ENCODE measurements at places on chromosomes 3 and 15. TPM values are rescaled to one million over a fixed set of nuclear protein-coding genes. Genes with fewer than 3 reads are reported as not detected.
A peak's percentile ranks its signal among the peaks of the same experiment; 100 is the strongest.

DNA sequence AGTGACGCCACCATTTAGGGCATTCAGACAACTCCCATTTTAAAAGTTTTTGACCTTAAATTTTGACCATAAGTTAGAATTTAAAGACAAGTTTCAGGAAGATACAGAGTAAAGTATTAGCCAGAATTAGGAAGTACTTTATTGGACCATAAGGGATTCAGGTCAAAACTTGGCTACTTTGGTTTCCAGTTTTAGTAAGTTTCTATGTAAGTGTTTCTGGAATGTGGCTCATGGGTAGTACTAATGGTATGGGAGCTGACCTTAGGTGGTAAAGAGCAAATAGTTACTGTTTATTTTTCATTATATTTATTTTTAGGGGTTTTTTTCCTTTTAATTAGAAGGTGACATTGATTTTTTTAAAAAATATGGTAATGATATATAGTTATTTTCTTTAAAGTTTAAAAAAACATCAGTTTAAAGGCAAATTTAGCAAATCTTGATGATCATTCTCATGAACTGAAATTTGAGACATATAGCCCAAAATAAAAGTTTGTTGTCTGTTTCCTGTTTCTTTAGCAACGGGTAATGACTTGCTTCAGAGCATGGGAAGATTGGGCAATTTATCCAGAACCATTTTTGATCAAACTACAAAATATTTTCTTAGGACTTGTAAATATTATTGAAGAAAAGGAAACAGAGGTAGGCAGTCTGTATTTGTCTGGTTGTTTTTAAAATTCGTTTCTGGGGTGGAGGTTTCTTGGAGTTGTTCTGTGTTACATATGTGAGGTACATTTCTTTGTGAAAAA lies 34.3 kb downstream of the U2SURP start:
- DNase-seq: peak; percentile 5

DNA sequence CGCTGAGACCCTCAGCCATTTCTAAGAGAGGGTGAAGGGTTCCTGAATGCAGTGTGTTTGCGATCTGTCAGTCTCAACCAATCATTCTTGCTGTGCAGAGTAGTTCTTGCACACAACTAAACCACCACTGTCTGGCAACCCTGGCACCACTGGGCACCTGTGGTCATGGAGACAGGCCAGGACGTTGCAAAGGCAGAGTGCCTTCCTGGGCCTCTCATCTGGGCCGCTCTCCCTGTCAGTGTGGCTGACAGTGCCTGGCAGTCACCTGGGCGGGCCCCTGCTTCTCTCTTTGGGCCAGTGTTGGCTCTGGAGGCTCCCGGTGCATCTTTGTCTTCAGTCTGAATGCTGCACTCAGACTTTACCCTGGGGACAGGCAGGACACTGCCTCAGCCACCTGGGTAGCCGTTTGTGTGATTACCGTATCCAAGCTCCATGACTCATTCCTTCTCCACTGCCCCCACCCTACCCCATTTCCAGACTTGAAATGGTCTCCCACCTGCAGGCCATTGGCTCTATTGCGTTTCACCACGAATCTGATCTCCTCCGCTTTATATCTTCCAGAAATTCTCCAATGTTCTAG lies 104.6 kb upstream of the KLF13 start:
- no peak for DNase-seq

- no peak for DNase-seq
These were observed 21.5 kb upstream of the GLCE start for GRCh38 chr15:69138963-69139362.

- no peak for DNase-seq
These were observed 24.0 kb downstream of the KNL1 start for GRCh38 chr15:40618023-40618422.

- DNase-seq: no peak
These were observed 359.3 kb downstream of the GABRG3 start for GRCh38 chr15:27330326-27330725.

DNA sequence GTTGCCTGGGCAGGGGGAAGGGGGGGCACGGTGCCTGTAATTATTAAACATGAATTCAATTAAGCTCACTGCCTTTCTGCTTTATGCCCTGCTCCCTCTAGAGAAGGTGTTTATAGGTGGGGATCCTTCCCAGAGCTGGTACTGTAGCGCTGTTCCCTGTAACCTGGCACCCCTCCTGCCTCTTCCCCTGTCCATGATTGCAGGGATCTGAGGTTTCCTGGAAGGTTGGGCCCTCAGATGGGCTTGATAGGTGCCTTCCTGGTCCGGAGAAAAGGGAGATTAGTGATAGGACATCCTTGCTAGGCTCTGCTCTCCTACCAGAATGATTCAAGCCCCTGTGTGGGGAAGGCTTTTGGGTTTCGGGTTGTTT lies 2.1 kb upstream of the FAM131A start:
- DNase-seq: peak; percentile 27

- no peak for DNase-seq
These were observed 41.4 kb downstream of the PGPEP1L start for GRCh38 chr15:98966091-98966787.

GRCh38 chr3:100875239-100875638 lies 118.0 kb downstream of the ABI3BP start:
- DNase-seq: peak; percentile 85

DNA sequence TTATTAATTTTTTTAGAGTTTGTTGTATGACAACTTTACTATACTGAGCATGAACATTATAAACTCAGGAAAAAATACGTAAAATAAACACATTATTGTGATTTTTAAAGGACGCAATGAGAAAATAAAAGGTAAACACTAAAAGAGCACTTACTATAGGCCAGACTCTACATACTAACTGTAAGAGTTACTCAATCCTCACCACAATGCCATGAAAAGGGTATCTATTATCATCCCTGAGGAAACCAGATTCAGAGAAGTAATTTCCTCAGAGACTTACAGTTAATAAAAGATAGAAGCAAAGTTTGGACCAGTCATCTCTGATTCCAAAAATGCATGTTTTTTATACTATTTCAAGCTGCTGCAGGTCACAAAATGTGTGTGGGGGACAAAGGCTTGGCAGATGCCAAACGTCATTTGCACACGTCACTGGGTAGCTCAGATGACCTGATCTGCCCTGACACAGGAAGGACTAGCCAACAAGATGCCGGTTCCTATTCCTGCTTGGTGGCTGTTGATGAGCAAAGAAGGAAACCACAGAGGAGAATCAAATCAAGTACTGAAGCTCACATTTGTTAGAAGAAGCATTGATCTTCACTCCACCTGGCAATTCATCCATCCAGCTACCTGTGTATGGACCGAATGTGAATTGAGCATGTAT lies 42.3 kb downstream of the KLHL6 start:
- peak; percentile 37 for DNase-seq

DNA sequence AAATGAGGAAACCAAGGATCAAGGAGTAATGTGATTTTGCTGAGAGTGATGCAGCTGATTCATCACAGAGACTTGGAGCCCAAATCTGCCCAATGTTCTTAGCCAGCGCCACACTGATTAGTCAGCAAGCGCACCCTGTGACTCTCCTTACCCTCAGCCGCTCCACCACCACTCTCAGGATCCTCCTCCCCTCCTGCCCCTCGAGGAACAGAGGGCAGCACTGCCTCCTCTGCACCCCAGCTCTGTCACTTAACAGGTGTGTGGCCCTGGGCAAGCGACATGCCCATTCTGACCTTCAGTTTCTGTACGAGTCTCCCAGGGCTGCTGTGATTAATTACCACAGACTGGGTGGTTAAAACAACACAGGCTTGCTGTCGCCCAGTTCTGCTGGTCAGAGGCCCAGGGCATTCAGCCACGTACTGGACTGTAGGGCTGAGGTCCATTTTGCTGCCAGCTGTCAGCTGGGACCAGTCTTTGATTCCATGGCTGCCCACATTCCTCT lies 36.1 kb upstream of the HRH1 start:
- no peak for DNase-seq

DNA sequence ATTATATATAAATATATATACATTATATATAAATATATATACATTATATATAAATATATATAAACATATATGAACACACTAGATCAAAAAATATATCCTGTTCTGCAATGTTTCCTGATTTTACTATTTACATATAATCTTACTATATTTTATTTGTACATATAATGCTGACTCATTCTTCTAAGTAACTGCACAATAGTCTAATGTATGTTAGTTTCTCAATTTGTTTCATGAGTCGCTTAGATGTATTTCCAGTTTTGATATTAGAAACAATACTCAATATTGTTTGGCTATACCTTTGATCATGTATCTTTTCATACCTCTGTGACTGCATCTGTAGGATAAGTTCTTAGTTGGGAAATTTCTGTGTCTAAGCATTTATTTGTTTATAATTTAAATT lies 669.9 kb upstream of the CCDC54 start:
- DNase-seq: no peak

DNA sequence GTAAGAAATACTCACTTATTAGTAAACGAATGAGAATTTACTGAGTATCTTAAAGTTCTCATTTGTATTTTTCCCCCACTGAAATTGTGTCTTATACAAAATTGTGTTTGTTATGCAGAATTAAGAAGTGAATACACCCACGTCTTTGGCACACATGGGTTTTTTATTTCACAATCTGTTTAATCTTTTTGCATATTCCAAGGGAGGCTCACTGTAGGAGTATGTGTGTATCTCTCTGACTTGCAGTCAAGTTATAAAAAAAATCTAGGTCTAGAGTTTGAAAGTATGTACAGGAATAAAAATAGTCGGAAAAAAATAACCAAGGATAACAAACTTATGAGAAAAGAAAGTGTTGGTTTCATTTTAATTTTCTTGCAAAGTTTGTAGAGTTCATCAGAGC lies 255.2 kb downstream of the PDCD6IP start:
- no peak for DNase-seq

DNA sequence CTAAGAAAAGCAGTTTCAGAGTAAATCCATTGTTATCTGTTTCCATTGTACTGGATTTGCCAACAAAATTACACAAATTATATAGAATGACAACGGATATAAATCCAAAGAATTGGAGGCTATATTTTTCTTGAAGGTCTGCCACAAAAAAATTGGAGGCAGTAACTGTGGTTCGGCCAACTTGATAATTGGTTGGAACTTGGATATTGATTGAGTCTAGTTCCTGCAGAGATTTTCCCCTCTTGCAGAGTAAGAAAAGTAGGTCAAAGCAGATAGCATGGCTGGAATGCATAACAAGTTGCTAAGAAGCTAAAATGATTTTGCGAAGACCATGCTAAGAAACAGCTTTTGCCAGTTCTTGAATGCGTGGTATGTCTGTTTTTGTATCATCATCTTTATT lies 269.6 kb upstream of the CFAP20DC start:
- DNase-seq: no peak

GRCh38 chr3:158830391-158830790 lies 28.5 kb downstream of the MFSD1 start:
- DNase-seq: no peak

- no peak for DNase-seq
These were observed 64.5 kb downstream of the LRTM1 start for GRCh38 chr3:54863366-54863765.

DNA sequence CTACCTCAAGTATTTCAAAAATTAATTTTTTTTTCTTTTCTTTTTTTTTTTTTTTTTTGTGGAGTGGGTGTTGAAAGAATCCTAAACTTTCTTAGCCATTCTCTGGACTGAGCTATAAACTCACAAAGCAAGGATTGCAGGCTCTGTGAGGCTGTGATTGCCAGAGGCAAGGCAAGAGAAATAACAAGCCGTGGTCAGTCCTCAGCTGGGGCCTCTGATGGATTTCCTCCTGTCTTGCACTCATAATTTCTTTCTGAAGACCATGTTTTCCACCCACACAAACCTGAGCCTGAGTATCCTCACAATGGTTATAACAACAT lies 1.3 kb downstream of the CX3CR1 start:
- DNase-seq: no peak

GRCh38 chr3:42368861-42369260 lies 41.5 kb downstream of the LYZL4 start:
- no peak for DNase-seq

DNA sequence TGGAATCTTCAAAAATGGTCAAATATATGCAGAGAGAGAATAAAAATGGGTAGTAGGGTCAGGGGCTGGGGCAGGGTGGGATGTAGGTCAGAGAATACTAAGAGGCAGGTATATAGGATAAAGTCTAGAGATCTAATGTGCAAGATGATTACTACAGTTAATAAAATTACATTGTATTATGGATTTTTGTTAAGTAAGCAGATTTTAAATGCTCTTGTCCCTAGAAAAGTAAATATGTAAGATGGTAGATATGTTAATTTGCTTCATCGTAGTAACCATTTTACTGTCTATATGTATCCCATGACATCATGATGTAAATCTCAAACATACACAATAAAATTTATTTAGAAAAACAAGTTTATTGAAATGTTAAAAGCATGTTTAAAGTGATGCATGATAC lies 1051.4 kb downstream of the AGBL1 start:
- DNase-seq: no peak

GRCh38 chr3:110521019-110521418 lies 550.6 kb upstream of the NECTIN3 start:
- peak; percentile 94 for DNase-seq

GRCh38 chr15:75578173-75578947 lies 755 bp downstream of the PTPN9 start:
- peak; percentile 37 for DNase-seq

DNA sequence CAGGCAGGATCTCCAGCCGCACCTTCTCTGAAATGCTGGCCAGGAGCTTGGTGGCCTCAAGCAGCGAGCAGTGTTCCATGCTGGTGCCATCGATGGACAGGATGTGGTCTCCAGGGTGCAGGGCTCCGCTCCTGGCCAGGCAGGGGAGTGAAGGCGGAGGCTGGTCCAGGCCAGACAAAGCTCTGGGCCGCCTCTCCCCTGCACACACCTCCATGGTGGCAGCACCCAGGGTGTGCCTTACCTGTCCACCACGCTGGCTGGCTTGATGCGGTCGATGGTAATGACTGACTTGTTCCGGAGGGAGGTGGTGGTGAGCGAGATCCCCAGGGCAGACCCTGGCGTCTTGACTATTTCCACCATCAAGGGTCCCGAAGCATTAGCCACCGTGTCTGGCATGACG lies 20.0 kb downstream of the GRIP2 start:
- DNase-seq: no peak

The ZNF80 gene
- total RNA-seq: not detected

The RETNLB gene
- total RNA-seq: not detected

The MORC1 gene
- total RNA-seq: not detected

The GPR176 gene
- total RNA-seq: 14.0 TPM

The GPR62 gene
- not detected for total RNA-seq

The TMEM207 gene
- not detected for total RNA-seq

The MIX23 gene
- total RNA-seq: 30.6 TPM

The CNTN3 gene
- total RNA-seq: not detected
